ENCODE measurements at places on chromosomes 2 and 18. TPM values are rescaled to one million over a fixed set of nuclear protein-coding genes. Genes with fewer than 3 reads are reported as not detected.

GRCh38 chr2:80092474-80092873 is 212.1 kb downstream of the LRRTM1 start:
- H3K36me3 ChIP-seq = no peaks in the 10 kb centered on the region
- no peak for DNase-seq
- no peaks in the 10 kb centered on the region for H3K4me1 ChIP-seq
- no peak overlapping the region for H3K4me3 ChIP-seq
- H3K27me3 ChIP-seq = no peaks in the 10 kb centered on the region
- H3K27ac ChIP-seq = no peak overlapping the region

DNA sequence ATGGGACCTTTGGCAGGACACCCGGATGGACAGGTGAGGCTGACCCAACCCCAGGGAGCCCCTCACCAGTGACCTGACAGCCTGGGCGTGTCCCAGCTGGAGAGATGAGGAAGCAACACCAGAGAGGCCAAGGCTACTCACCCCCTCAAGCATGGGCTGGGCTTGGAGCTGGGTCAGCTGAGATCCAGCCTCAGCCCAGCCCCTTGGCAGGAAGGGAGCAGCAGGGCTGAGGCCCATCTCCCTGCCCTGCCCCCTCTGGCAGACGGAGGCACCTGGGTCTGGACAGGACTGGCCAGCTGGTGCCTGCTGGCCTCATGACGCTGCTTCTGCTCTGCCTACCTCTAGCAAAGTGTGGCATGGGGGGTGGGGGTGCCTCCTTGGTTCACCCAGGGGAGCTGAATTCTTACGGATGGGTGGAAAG is 37.8 kb downstream of the HS6ST1 start:
- peak overlapping the region; percentile 38 for H3K27ac ChIP-seq
- peaks cover 27% of the 10 kb centered on the region for H3K4me1 ChIP-seq
- H3K4me3 ChIP-seq = no peak overlapping the region

DNA sequence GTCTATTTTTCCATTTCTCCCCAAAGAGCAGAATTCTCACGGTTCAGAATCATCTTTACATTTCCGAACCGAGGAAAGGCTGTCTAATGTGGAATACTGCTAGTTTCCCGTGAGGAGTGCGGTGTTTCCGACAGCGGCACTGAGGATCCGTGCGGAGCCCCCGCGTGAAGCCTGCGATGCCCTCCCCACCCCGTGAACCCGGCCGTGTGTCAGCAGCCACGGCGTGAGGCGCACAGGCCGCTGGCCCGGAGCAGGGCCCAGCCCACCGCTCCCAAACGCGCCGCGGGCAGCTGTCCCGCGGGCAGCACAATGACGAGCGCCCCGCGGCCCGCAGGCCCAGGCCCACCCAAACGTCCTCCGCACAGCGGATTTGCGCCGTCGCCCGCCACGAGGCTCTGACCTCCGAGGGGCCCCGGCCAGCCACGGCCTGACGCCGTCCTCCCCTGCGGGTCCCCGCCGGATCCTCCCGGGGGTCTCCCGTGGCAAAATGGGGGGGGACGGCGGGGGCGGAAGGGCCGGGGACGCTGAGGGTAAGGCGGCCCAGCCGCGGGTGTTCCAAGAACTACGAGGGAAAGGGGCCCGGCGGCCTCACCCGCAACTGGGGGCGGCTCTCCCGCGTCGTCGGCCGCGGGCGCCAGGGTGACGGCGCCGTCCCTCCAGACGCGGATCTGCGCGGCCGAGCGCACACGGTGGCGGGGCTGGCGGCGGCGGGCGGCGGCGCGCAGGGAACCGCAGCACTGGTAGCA is 796 bp downstream of the SPIRE1 start:
- H3K27ac ChIP-seq = peak overlapping the region; percentile 88
- peaks cover 3% of the 10 kb centered on the region for H3K36me3 ChIP-seq
- DNase-seq = no peak
- H3K4me1 ChIP-seq = peaks cover 52% of the 10 kb centered on the region
- peak overlapping the region; percentile 85 for H3K4me3 ChIP-seq
- H3K27me3 ChIP-seq = no peaks in the 10 kb centered on the region

DNA sequence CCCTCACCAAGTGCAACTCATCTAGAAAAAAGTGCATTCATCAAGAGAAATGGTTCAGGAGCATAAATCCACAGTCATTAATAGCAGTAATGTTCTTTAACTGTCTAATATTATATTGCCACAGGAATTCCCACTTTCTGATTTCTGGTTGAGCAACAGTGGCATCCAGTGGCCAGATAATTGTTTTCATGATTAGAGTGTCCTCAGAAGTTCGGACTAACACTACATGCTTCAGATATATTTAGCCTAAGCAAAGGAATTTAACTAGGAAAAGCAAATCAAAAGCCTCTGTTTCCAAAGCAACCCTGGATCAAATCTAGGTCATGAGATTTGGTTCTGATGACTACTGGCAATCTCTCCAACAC is 9.8 kb upstream of the ERBB4 start:
- no peak overlapping the region for H3K27ac ChIP-seq
- H3K4me1 ChIP-seq = peaks cover 10% of the 10 kb centered on the region
- H3K4me3 ChIP-seq = no peak overlapping the region
- DNase-seq = no peak
- H3K36me3 ChIP-seq = no peaks in the 10 kb centered on the region

DNA sequence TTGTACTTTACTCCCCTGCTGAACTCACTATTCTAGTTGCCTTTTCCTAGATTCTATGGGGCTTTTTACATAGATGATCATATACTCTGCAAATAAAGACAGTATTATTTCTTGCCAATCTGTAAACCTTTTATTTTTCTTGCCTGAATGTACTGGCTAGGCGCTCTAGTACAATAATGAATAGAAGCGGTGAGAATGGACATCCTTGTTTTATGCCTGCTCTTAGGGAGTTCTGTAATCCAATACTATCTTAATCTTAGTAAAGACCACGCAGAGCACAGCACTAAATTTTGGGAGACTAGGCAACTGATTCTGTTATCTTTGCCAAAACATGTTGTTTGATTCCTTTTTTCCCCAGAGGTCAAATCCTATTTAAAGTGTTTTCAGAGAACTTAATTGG is 7.0 kb downstream of the KRCC1 start:
- no peak overlapping the region for H3K27ac ChIP-seq
- peaks cover 23% of the 10 kb centered on the region for H3K36me3 ChIP-seq
- no peak overlapping the region for H3K4me3 ChIP-seq
- H3K27me3 ChIP-seq = no peaks in the 10 kb centered on the region
- H3K4me1 ChIP-seq = peaks cover 18% of the 10 kb centered on the region
- DNase-seq = no peak

DNA sequence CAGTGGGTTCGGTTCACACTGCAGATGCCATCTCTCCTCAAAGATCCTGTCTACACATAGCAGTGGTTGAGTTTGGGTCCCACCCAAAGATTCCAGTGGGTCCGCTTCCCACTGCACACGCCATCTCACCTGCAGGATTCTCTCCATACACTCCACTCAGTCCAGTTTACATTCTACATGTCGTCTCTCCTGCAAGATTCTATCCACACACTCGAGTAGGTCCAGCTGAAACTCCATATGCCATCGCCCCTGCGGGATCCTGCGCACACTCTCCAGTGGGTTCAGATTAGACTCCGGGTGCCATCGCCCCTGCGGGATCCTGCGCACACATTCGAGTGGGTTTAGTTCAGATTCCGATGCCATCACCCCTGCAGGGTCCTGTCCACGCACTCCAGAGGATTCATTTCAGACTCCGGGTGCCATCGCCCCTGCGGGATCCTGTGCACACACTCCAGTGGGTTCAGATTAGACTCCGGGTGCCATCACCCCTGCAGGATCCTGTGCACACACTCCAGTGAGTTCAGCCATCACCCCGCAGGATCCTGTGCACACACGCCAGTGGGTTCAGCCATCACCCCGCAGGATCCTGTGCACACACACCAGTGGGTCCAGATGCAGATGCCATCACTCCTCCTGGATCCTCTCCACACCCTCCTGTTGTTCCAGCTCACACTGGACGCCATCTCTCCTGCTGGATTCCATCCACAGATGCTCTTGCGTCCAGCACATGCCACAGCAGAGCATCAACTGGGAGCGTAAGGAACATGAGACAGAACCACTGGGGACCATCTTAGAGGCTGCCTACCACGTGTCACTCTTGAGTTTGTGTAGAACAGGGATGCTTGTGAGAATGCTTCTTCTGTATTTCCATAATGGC is 3.0 kb upstream of the PXDN start:
- H3K36me3 ChIP-seq = no peaks in the 10 kb centered on the region
- H3K27me3 ChIP-seq = peaks cover 2% of the 10 kb centered on the region
- H3K27ac ChIP-seq = no peak overlapping the region
- H3K4me3 ChIP-seq = no peak overlapping the region
- peak; percentile 80 for DNase-seq

- no peaks in the 10 kb centered on the region for H3K4me1 ChIP-seq
- no peak overlapping the region for H3K27ac ChIP-seq
- no peaks in the 10 kb centered on the region for H3K27me3 ChIP-seq
- no peak for DNase-seq
- no peaks in the 10 kb centered on the region for H3K36me3 ChIP-seq
- no peak overlapping the region for H3K4me3 ChIP-seq
Observed at GRCh38 chr2:82650038-82650437, 1809.0 kb downstream of the SUCLG1 start.

GRCh38 chr18:49277395-49278036 is 182.9 kb downstream of the DYM start:
- no peak for DNase-seq
- peaks cover 26% of the 10 kb centered on the region for H3K36me3 ChIP-seq
- H3K4me3 ChIP-seq = no peak overlapping the region

- peaks cover 15% of the 10 kb centered on the region for H3K36me3 ChIP-seq
- H3K27ac ChIP-seq = no peak overlapping the region
- no peaks in the 10 kb centered on the region for H3K4me1 ChIP-seq
- no peaks in the 10 kb centered on the region for H3K27me3 ChIP-seq
Observed at GRCh38 chr2:100953406-100954043, 48.6 kb upstream of the RPL31 start.

DNA sequence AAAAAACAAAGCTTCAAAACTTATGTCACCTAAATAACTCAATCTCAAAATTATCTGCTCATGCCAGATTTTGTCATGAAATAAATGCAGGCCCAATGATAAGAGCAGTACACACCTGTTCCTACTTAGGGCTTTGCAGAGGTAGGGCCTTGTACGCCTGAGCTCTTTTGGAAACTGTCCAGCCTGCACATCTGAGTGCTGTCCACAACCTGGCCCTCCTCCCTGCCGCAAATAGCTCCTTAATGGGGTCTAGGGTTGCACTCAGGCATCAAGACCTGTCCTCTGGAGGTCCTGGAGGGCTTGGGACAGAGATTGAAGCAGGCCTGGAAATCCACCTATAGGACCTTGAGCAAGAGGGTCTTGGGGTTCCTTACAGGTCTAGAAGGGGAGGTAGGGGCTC is 115.4 kb upstream of the CCDC195 start:
- no peak overlapping the region for H3K4me3 ChIP-seq
- DNase-seq = no peak
- no peaks in the 10 kb centered on the region for H3K27me3 ChIP-seq
- H3K4me1 ChIP-seq = peaks cover 8% of the 10 kb centered on the region
- peaks cover 32% of the 10 kb centered on the region for H3K36me3 ChIP-seq

DNA sequence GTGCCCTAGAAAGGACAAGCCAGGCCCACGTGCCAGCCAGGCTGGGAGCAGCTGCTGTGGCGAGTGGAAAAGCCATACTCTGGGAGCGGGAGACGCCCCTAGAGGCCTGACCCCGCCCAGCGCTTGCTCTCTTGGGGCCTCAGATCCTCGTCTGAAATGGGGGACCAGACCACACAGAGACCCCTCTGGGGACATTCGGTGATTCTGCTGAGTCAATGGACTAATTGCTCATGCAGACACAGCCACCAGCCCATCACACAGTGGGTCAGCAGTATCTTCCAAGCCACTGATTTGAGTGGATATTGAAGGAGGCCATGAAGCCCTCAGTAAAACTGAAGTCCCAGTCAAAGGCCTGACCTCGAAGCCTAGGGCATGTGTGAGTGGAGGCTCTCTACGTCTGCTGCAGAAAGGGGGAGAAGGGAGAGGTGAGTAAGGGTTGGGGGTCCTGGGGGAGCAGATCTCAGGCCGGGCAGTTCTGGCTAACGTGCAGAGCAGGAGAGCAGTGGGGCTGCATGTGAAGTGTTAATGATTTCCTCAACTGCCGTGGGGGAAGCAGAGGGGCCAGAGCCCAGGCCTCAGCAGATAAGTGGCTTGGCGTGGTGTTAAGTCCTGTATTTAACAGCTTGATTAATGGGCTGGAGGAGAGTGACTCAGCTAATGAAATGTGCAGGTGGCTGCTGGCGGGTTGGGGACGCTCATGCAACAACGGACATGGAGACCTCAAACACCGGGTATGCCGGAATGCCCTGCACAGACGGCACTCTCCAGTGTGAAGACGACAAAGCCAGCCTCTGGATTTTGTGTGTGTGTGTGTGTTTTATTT is 104.4 kb upstream of the TWIST2 start:
- no peak overlapping the region for H3K27ac ChIP-seq
- no peaks in the 10 kb centered on the region for H3K4me1 ChIP-seq
- peaks cover under 1% of the 10 kb centered on the region for H3K27me3 ChIP-seq
- no peak overlapping the region for H3K4me3 ChIP-seq

DNA sequence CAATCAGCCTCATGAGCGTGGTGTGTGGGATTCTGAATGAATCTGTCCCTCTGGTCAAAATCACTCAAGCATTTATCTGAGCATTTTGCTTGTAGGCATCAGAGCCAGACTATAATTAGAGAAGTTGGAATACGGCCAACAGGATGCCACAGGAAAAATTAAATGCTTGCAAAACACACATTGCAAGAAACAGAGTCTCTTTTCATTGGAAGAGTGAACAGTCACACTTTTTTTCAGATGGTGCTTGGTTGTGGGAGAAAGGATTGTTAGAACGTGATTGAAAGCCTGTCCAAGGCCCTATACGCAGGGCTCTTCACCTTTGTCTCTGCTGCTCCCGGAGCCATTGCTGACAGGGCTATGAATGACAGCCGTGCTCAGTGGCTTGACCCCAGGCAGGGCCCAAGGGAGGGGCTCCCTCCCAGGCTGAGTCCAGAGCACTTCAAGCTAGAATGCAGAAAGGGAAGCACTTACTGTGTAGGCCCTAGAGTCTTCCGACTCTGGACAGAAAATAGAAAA is 59.8 kb downstream of the SNTG2 start:
- H3K27ac ChIP-seq = no peak overlapping the region
- H3K36me3 ChIP-seq = no peaks in the 10 kb centered on the region
- no peak overlapping the region for H3K4me3 ChIP-seq
- peaks cover 4% of the 10 kb centered on the region for H3K27me3 ChIP-seq

DNA sequence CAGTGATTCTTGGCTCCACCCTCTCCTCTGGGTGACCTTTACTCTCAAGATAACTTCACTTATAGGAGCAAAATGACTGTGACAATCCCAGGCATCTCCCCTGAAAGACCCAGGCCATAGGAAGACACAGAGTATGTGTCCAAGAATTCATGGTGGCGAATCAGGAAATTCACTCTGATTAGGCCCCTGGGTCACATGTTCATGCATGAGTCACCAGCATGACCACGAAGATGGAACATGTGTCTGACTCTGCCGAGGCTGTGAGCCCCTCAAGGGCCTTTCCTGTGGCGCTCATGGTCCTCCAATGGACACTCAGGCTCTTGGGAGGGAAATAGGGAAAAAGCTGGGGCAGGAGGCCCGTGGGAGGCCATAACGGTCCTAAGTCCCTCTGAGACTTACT is 74.0 kb upstream of the TEX51 start:
- no peak overlapping the region for H3K27ac ChIP-seq
- peak; percentile 73 for DNase-seq
- H3K4me1 ChIP-seq = no peaks in the 10 kb centered on the region
- no peak overlapping the region for H3K4me3 ChIP-seq

Gene PCARE
- total RNA-seq = not detected

Gene DLX2
- 17.4 TPM for total RNA-seq

Gene POTEC
- not detected for total RNA-seq

Gene CD207
- total RNA-seq = not detected

Gene GPD2
- 21.8 TPM for total RNA-seq

Gene SERPINB13
- not detected for total RNA-seq

Gene EDAR
- not detected for total RNA-seq

Gene ANKRD44
- total RNA-seq = 16.6 TPM

Gene SATB2
- total RNA-seq = 11.6 TPM

Gene EEF1B2
- total RNA-seq = 425 TPM

Gene FAP
- total RNA-seq = 38.1 TPM

Gene MOB1A
- 96.3 TPM for total RNA-seq
